ENCODE measurements at places on chromosomes 5 and 9.

DNA sequence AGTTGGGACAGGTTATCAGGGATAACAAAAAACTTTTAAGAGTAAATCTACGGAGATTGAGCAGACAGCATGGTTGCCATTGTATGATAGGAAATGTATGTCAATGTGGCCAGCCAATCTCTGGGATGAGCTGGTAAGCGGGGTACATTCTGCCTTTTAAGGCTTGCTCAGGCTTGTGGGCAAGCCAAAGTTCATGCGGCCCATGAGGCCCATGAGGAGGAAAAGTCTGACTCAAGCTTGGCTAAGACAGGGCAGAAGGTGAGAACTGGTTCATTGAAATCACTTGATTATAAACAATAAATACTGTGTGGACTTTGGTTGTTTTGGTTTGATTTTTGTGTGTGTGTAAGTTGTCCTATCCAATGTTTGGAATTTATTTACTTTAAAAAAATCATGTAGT lies 997.1 kb downstream of the DNAH5 start:
- no peak for DNase-seq

- DNase-seq, result peak; percentile 25
These were observed 1.6 kb downstream of the NREP start for GRCh38 chr5:111755345-111755941.

DNA sequence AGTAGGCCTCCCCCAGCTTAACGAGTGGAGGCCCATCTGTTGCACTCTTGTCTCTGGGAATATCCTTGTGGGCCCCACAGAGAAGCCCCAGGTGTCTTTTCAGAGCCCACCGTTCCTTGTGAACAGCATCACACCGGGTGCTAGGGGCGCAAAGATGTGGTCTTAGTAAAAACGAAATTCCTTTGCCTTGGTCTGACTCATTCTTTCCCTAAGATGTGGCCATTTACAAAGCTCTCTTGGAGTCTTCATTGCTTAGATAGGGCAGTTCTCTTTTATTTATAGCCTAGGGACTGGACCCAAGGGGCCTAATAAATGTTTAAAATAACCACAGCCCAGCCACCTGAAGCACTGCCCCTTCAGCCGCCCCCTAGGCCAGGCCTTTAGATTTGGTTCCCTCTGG lies 52.8 kb upstream of the RPL26L1 start:
- peak; percentile 40 for DNase-seq

- DNase-seq, result no peak
These were observed 9.7 kb upstream of the F2RL1 start for GRCh38 chr5:76809141-76809540.

- DNase-seq, result peak; percentile 63
These were observed 166.5 kb downstream of the MAPKAP1 start for GRCh38 chr9:125540497-125540896.

- no peak for DNase-seq
These were observed 48.2 kb downstream of the GPR107 start for GRCh38 chr9:130101915-130102314.

DNA sequence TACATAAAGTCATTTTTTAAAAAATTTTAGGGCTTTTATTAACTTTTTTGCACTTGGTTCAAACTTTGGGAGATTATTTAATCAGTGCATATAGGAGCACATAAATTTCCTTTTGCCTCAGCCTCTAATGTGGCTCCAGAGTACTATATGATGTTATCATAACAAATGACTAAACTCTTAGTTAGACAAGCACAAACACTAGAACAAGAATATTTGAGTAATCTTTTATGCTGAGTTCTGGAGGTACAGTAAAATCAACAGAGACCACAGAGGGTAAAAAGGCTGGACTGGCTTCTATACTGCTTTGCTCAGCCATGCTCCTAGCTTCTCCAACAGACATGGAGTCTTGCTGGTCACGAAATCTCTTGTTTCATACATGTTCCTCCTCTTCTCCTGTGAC lies 52.5 kb upstream of the SGCD start:
- peak; percentile 9 for DNase-seq

GRCh38 chr5:91707521-91707841 lies 324.4 kb upstream of the ARRDC3 start:
- DNase-seq, result no peak

- DNase-seq, result no peak
These were observed 6.5 kb downstream of the GLT6D1 start for GRCh38 chr9:135632841-135633240.

DNA sequence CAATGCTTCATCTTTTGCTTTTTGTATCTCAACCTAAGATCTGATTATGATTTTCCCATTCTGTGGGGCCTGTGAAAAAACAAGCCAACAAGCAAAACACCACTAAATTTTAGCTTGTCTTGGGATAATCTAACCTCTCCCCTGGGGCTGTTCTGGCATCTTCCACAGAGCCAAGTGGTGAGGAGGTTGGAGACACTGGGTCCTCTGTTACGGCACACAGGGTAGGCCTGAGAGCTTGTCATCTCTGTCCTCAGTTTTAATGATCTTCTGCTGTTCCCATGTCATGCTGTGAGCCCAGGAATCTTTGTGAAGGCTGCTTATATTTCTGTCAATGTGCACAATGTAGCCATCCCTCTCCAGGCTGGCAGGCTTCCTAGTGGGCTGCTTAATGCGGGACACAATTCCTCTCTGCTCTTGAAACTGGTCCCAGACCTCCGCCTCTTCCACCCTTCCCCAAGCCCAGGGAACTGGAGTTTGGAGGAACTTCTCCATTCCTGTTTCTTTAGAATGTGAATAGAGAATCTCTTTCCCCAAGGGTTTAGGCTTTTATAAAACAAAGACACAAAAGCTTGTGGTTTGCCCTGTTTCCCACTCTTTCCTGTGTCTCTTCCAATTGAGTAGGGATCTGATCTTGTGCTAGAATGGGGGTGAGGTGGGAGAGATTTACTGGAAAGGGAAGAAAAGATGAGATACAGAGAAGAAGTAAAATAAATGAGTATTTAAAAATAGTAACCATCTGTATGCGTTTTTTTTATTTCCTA lies 30.9 kb upstream of the SEMA6A start:
- no peak for DNase-seq

GRCh38 chr5:77843570-77844372 lies 67.6 kb upstream of the TBCA start:
- peak; percentile 47 for DNase-seq
